Tibial artery (tissue), 4 donors: ENCODE measurements at places on chromosomes 5 and 9.

- DNase-seq, result no peak
Measured at GRCh38 chr5:132002757-132003156, 8.7 kb downstream of the ACSL6 start.

DNA sequence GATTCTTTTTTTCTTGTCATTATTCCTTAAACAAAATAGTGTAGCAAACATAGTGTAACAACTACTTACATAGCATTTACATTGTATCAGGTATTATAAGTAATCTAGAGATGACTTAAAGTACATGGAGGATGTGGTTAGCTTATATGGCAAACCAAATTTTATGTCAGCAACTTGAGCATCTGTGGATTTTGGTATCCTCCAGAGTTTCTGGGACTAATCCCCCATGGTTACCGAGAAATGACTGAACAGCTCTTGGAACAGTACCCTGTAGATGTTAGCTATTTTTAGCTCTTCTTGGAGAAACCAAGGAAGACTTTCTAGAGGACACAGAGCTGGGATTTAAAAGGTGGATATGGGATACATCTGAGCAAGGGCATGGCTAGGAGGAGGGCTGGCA lies 157.6 kb upstream of the KLF4 start:
- no peak for DNase-seq

DNA sequence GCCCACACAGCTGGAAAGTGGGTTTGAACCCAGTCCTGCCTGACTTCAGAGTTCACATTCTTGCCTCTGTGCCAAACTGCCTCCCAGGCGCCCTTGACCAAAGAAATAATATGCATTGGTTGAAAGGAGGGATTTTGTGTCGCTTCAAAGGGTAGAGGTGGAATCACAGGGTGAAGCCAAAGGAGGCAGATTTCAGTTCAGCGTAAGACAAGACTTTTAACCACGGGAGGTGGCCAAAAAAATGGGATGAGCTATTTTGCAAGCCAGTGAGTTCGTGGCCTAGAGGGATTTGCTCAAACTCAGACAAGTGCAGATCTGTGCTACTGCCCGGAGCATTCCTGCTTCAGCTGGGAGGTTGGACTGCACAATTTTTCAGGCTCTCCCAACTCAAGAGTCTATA lies 57.6 kb upstream of the RANBP3L start:
- no peak for DNase-seq

GRCh38 chr5:138022912-138023311 lies 10.0 kb downstream of the FAM13B start:
- DNase-seq, result no peak

DNA sequence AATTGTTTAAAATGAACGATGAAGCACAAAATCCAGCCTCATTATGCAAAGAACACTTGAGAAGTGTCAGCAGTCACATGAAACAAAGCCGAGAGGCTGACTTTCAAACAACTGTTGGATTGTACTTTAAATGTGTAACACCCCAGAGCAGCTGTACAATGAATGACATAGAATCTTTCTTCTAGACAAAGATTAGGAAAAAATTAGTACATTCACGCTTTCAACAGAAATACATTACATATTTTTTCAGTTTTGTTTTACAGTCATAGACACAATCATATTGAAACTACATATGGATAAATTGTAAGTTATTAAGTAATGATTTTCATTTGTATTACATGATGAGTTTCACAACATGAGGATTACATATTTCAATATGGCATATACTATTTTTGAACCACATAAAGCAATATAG lies 10.6 kb upstream of the AGXT2 start:
- no peak for DNase-seq

- DNase-seq, result no peak
Measured at GRCh38 chr9:94745806-94746540, 19.5 kb downstream of the AOPEP start.

- no peak for DNase-seq
Measured at GRCh38 chr9:83425240-83425639, 113.0 kb downstream of the FRMD3 start.

DNA sequence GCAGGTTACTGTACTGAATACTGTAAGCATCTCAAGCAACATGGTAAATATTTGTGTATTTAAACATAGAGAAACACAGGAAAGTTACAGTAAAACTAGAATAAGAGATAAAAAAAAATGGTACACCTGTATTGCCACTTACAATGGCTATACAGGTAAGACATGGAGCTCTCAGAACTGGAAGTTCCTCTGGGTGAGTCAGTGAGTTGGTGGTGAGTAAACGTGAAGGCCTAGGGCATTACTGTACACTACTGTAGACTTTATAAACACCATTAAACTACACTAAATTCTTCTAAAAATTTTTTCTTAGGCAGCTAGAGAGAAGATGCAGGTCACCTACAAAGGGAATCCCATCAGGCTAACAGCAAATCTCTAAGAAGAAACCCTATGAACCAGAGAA lies 872.9 kb downstream of the TAF11L14 start:
- DNase-seq, result no peak

DNA sequence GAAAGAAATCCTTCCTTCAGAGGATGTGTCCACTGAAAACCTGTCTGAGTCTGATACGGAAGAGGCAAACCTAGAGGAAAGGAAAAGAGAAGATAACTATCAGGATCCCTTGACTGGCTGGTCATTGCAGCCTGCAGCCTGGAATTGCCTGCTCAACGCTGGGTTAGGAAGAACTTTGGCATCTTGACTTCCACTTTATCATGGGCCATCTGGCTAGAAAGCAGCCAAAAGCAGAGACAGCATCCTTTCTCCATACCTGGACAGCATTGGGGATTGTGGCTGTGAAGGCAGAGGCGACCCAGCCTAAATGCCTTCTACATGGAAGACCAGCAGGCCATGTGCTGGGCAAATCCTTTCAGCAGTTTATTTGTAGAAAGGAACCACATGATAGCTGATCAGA lies 58.7 kb upstream of the PTPN3 start:
- DNase-seq, result no peak

DNA sequence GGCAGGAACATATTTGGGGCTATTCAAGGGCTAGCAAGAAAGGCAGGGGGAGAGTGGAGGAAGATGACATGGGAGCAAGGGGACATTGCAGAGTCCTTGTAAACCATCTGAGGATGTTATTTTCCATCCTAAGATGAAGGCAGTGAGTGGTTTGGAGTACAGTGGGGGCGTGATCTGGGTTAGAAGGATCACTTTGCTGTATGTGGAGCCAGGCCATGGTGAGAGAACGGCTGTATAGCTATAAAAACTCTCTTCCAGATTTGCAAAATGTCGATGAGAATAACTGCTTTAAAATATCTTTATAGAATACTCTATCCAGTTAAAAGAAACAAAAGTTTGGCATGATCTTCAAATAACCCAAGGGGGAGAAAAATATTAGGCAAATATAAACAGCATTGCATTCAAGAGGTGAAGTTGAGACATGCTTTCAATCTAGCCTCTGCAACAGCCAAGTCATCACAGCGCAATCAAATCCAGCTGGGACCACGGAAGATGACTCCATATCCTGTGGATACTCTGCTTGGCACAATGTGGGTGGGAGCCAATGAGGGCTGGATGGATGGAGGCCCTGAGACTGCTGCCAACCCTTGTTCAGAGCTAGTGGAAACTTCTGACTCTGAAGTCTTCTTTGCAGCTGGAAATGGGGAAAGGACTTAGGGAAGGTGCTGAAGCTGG lies 111.5 kb upstream of the BASP1 start:
- no peak for DNase-seq

DNA sequence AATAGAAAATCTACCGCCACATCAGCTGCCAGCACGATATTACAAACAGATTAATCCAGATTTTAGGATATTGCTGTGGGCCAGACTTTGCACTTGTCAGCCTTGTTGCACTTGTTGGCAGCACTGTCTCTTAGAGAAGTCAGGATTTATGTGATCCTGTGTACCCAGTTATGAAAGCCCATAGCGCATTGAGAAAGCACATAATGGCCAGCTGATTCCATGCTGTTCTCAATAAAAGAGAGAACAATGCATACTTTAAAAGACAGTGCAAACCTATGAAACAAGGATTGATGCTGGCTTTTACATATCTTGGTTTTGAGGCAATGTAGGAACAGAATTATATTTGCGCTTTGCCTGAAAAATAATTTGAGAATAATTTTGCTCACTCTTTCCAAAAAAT lies 140.8 kb downstream of the CEP120 start:
- no peak for DNase-seq

- no peak for DNase-seq
Measured at GRCh38 chr9:83219154-83219923, 156.4 kb upstream of the RASEF start.

- peak; percentile 60 for DNase-seq
Measured at GRCh38 chr9:93111371-93112115, 15.5 kb downstream of the CARD19 start.

DNA sequence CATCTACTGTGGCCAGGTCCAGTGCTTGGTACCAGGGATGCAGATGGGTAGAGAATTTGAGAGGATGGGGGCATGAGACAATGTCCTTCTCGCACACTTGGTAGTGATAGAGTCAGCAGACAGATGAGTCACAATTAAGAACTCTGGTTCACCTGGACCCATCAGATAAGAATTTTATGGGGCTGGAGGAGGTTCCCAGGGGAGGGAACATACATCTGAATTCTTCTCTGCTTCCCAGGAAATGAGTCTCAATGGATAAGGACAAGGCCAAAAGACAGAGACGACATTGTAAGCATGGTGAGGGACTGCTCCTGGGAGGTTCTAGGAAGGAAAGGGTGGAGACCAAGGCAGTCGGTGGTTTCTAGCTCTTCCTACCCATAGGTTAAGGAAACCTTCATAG lies 5.3 kb downstream of the SLC4A9 start:
- DNase-seq, result no peak

DNA sequence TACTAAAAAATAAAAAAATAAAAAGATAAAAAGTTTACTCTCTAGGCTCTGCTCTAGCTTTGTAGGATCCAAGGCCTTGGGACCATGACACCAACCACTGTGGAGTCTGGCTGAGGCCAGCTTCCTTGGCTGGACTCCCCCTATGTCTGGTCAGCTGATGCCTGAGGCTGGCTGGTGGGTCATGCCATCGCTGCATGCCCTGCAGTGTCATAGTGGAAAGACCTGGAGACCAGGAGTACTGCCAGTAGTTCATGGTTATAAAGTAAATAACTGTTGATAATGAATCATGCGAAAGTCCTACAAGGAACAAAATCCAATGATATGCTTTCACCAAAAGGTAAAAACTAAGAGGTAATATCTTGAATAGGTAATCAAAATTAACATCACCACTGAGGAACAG lies 43.2 kb downstream of the GARNL3 start:
- DNase-seq, result no peak

- DNase-seq, result no peak
Measured at GRCh38 chr5:548256-548655, 24.0 kb upstream of the SLC9A3 start.

DNA sequence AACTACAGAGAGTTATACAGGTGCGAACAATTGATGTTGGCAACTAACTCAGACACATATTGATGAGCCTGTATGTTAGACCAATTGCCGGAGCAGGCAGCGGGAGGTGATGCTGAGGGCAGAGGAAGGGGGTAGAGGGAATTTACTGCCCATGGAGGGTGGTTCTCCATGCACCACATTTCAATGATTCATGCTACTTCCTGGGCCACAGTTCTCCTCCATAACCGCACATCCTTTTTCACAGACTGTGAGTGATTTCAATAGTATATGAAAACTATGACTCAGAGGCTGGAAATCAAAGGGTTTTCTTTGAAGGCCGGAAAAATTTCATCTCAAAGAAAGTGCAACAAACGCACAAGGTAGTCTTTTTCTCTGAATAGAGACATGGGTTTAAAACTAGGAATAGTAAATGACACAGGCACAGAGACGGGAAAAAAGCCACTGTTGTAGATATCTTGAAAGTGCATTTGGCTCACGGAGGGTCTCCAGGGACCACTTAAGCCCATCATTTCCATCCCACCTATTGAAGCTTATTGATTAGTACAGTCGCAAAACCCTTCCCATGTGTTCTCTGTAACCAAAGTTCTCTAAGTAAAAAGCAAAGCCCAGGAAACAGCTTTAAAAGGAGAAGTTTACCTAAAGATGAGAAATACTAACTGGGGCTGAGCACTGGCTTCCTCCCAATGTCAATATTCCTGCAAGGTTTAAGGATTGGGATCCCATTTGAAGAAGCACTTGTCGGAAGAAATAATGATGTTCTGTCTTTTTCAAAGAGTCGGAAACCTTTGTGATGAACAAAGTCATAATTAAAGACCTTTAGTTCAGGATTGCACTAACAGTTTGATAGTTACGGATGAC lies 28.0 kb upstream of the ADAM19 start:
- no peak for DNase-seq

DNA sequence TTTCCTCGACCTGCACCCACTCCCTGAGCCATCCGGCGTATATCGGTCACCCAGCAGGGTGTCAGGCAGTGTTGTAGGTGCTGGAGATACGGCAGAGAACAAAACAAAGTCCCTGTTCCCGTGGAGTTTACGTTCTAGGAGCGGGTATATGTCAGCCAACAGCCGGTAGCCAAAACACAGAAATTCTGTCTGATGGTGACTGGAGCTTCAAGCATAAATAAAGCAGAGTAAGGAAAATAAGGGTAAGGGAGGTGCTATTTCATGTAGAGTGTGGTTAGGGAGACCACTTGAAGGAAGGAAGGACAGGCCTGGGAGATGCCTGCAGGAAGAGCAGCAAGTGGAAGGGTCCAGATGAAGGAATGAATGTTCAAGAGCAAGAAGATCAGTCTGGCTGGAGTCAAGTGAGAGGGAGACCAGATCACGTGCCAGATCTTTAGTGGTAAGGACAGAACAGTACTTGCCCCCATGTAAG lies 783 bp upstream of the ZFR start:
- DNase-seq, result no peak

GRCh38 chr5:151770383-151771258 lies 1.1 kb upstream of the G3BP1 start:
- DNase-seq, result peak; percentile 91

DNA sequence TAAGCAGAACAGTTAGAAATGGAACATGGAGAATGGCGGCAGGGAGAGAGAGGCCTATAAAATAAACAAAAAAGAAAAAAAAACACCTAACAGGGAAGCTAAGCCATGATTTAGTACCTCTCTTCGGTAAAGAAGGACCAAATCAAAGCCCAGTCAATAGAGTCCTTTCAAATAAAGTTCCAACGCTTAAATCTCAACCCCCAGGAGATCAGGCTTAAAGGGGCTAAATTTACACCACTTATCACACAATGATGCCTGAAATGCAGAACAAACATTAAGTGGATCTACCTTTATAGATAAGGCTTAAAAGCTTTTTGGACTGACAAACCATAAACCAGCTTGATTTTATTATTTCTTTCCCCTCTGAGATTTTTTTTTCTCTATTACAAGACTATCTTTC lies 66.3 kb downstream of the PRELID2 start:
- DNase-seq, result no peak

DNA sequence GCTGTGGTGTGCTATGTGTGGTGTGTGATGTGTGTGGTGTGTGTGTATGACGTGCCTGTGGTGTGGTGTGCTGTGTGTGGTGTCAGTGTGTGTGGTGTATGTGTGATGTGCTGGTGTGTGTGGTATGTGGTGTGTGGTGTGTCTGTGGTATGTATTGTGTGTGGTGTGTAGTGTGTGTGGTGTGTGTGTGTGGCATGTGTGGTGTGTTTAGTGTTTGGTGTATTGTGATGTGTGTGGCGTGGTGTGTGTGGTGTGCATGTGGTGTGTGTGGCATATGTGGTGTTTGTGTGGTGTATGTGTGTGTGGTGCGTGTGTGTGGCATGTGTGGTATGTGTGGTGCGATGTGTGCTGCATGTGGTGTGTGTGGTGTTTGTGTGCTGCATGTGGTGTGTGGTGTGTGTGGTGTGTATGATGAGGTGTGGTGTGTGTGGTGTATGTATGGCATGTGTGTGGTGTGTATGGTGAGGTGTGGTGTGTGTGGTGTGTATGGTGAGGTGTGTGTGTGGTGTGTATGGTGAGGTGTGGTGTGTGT lies 18.3 kb upstream of the RNU6ATAC start:
- no peak for DNase-seq
